ENCODE measurements at places on chromosomes 2 and 18. TPM values are rescaled to one million over a fixed set of nuclear protein-coding genes. Genes with fewer than 3 reads are reported as not detected.

Gene NTSR2
- total RNA-seq: not detected

- H3K4me1 ChIP-seq: no peaks in the 10 kb centered on the region
- DNase-seq: no peak
- no peaks in the 10 kb centered on the region for H3K27me3 ChIP-seq
- H3K4me3 ChIP-seq: no peak overlapping the region
Observed at GRCh38 chr2:28506112-28506910, 10.5 kb downstream of the PLB1 start.

Gene PAIP2B
- total RNA-seq: 10.7 TPM

DNA sequence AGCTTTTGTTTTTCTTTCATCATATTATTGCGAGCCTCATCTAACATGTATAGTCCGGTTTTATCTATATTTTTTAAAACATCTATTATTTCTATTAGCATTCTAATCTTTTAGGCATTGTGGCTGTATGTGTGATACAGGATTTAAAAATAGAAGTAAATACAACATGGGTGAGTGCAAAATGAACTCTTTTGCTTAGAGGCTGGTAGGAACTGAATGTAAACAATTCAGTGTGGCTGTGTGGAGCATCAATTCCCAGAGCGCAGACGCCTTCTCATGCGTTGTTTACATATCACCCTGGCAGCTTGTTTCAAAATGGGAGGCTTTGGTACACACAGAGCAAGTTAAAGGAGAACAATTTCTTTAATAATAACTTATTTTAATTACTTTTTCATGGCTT, 836 bp downstream of the DTNA start:
- no peak overlapping the region for H3K27ac ChIP-seq
- no peaks in the 10 kb centered on the region for H3K27me3 ChIP-seq
- no peak overlapping the region for H3K4me3 ChIP-seq
- H3K36me3 ChIP-seq: no peaks in the 10 kb centered on the region
- no peaks in the 10 kb centered on the region for H3K4me1 ChIP-seq

DNA sequence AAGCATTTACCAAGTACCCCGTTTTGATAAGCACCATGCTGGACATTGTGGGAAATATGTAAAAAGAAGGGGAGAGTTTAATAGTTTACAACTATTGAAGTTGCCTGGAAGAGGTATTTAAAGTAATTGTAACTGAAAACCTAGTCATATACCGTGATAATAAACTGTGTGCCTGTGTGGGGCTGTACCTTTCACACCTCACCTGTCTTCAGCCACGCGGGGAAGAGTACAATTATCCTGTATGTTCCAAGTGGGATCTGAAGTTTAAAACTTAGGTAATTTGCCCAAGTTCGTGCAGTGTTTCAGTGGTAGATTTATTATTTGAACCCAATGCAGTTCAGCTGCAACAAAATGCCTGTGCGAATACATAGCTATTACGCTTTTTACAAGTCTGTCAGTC, 128.2 kb upstream of the TMEM200C start:
- H3K4me1 ChIP-seq: no peaks in the 10 kb centered on the region
- H3K27ac ChIP-seq: no peak overlapping the region
- H3K4me3 ChIP-seq: no peak overlapping the region

GRCh38 chr2:159797543-159798375, at the start of gene CD302:
TSS of gene CD302 (minus strand) at chr2:159798208. CDS start at chr2:159798198, 10 bp downstream.
- H3K27me3 ChIP-seq: no peaks in the 10 kb centered on the region
- H3K27ac ChIP-seq: peak within 1 kb of the TSS; percentile 74
- H3K36me3 ChIP-seq: no peaks in the 10 kb centered on the region
- peak; percentile 74 for DNase-seq
- peak within 1 kb of the TSS; percentile 54 for H3K4me3 ChIP-seq

Data from Peyer's patch (tissue), 4 donors.